Right atrium auricular region (tissue), 2 donors: ENCODE measurements at places on chromosomes 6 and 20. TPM values are rescaled to one million over a fixed set of nuclear protein-coding genes. Genes with fewer than 3 reads are reported as not detected.

GRCh38 chr6:69138893-69139494, 503.9 kb downstream of the ADGRB3 start:
- H3K36me3 ChIP-seq, result no peaks in the 10 kb centered on the region
- H3K4me1 ChIP-seq, result no peaks in the 10 kb centered on the region
- no peak for DNase-seq
- no peaks in the 10 kb centered on the region for H3K27me3 ChIP-seq

PAX1 gene
- not detected for total RNA-seq

DNA sequence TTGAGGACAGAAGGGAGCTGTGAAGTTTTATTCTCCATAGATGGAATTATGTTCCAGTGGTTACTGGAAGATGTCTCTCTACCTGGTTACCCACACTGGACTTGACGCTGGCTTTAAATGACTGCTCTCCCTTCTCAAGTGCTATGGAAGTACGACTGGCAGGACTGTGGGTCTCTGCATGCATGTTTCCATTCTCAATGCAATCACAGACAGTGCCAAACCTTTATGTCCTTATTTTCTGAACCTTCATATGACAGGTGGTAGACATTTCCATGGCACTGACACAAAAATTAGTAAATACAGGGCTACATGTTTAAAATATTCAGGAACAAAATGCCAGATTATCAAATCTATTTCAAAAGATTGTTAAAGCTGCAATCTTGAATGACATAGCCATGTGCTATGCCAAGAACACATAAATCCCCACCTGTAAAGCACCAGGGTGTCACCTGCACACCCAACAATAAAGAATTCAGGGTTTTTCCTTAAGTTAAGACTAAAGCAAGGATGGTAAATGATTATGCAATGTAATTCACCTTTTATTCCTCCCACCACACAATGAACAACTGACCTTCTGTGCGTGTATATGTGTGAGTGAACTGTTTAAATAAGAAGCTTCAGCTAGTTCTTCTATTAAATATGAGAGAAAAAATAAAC, 153.3 kb upstream of the ENPP5 start:
- no peak overlapping the region for H3K4me3 ChIP-seq
- no peak overlapping the region for H3K27ac ChIP-seq
- H3K36me3 ChIP-seq, result no peaks in the 10 kb centered on the region
- H3K27me3 ChIP-seq, result no peaks in the 10 kb centered on the region
- no peak for DNase-seq

DNA sequence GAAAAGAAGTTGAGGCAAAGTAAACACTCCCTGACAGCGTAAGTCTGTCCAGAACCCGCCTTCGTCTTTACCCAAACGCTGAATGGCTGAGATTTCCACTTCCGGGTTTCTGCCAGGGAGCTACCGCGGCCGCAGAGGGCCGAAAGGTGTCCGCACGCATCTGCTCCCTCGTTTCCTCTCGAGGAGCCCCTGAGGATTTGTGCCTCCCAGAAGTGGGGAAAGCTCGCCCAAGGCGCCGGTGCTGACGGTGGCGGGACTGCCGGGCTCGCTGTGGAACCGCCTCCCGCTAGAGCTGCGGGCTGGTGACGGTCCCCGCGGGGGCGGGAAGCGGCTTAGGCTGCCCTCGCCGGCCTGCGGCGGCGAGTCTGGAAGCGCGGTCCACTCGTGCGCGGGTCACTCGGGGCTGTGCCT, 1760.2 kb upstream of the DEFB115 start:
- no peak overlapping the region for H3K27ac ChIP-seq
- DNase-seq, result no peak
- no peaks in the 10 kb centered on the region for H3K36me3 ChIP-seq
- H3K4me1 ChIP-seq, result no peaks in the 10 kb centered on the region

ZNF391 gene
- 1.3 TPM for total RNA-seq

DNA sequence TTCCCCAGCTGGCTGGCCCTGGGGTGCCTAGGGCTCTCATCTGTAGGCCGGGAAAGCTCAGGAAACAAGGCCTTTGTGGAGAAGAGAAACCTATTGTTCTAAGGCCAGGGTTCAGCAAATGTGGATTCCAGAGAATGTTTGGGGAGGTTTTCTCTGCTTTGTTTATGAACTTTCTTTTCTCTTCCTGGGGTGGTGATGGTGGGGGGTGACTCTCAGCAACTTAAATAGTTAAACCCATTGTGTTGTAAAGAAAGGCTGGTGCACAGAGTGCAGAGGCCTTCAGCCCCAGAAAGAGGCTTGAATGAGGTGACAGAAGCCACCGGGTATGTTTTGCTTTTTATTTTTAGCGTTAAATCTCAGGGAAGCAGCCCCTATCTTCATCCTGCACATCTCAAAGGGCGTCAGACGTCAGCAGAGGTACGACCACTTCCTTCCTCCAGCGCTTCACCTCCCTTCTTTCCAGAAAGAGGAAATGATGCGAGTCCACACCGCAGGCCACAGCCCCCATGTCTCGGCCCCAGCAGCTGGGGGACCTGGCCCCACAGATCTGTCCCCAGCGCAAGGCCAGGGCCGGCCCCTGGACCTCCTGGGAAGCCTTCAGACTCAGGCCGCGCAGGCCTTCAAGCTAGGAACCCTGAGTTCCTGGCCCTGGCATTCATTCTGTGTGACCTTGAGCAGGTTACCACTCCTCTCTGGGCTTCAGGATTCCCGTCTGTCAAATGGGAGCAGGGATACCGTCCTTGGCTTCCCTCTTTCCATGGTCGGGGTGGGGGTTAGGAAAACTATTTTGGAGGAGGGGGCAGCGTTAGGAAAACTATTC, 605 bp upstream of the PPP1R16B start:
- peak overlapping the region; percentile 61 for H3K27ac ChIP-seq
- peaks cover 28% of the 10 kb centered on the region for H3K4me1 ChIP-seq
- DNase-seq, result no peak
- peak overlapping the region; percentile 56 for H3K4me3 ChIP-seq
- H3K36me3 ChIP-seq, result no peaks in the 10 kb centered on the region
- H3K27me3 ChIP-seq, result peaks cover 5% of the 10 kb centered on the region

GRCh38 chr6:155418017-155418761, 37.5 kb downstream of the NOX3 start:
- no peak overlapping the region for H3K27ac ChIP-seq
- no peak for DNase-seq
- no peaks in the 10 kb centered on the region for H3K36me3 ChIP-seq
- no peaks in the 10 kb centered on the region for H3K27me3 ChIP-seq

DNA sequence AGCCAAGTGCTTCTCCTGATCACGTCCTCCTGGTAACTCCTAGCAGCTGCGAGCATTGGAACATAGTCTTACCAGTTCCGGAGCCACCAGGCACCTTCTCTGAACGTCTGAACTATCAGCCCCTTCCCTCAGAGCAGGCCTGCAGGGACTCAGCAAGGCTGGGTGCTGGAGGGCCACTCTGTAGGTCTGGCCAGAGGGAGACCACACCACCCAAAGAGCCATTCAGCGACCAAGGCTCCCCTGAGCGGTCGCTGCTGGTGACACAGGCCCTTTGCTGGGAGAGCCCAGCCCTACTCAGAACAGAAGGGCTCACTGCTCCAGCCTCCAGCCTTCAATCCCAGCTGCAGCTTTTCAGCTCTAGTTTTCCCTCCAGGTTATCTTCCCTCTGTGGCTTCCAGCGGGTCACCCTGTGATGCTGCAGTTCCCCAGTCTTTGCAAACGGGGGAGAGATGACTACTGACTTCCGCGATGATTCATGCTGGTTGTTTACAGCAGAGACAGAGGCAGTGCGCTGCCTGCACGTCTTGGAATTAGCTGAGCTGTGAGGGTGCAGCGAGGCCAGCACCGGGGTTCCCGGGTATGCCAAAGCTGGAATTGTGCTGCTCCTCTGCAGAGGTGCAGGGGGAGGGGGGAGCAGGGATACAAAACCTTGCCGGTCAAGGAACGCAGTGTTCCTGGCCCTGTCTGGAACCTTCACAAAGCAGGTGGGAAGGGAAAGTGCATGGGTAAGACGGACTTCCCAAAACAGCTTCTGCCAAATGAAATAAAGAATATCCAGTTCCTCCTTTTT, 161.4 kb downstream of the LY86 start:
- H3K27ac ChIP-seq, result peak overlapping the region; percentile 84
- DNase-seq, result peak; percentile 85
- no peak overlapping the region for H3K4me3 ChIP-seq
- H3K4me1 ChIP-seq, result no peaks in the 10 kb centered on the region
- no peaks in the 10 kb centered on the region for H3K27me3 ChIP-seq

GRCh38 chr6:151822252-151823111, 15.0 kb downstream of the ESR1 start:
- H3K27me3 ChIP-seq, result no peaks in the 10 kb centered on the region
- H3K36me3 ChIP-seq, result no peaks in the 10 kb centered on the region
- no peak for DNase-seq

DNA sequence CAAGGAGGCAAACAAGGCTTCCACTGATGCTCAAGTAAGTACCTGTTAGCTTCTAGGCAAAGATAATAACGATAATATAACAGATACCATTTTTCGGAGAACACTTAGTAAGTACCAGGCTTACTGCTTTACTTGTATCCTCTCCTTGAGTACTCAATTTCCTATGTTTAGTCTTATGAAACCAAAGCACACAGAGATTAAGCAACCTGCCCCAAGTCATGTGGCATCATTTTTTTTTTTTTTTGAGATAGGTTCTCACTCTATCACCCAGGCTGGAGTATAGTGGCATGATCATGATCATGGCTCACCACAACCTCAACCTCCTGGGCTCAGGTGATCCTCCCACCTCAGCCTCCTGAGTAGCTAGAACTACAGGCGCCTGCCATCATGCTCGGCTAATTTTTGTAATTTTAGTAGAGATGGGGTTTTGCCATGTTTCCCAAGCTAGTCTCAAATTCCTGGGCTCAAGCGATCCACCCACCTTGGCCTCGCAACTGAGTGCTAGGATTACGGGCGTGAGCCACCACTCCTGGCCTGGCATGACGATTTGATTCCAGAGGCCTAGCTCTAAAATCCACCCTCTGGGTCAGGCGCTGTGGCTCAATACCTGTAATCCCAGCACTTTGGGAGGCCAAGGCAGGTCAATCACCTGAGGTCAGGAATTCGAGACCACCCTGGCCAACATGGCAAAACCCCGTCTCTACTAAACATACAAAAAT, 14.0 kb downstream of the SPAG4 start:
- H3K4me1 ChIP-seq, result no peaks in the 10 kb centered on the region
- DNase-seq, result no peak
- H3K27me3 ChIP-seq, result no peaks in the 10 kb centered on the region
- H3K27ac ChIP-seq, result no peak overlapping the region
- H3K36me3 ChIP-seq, result peaks cover 75% of the 10 kb centered on the region
- no peak overlapping the region for H3K4me3 ChIP-seq

B3GAT2 gene
- total RNA-seq, result not detected

- no peak overlapping the region for H3K4me3 ChIP-seq
- DNase-seq, result no peak
- no peaks in the 10 kb centered on the region for H3K27me3 ChIP-seq
- H3K36me3 ChIP-seq, result no peaks in the 10 kb centered on the region
Measured at GRCh38 chr20:32263398-32263954, 14.0 kb upstream of the KIF3B start.
